ENCODE measurements at places on chromosomes 1 and 21.

DNA sequence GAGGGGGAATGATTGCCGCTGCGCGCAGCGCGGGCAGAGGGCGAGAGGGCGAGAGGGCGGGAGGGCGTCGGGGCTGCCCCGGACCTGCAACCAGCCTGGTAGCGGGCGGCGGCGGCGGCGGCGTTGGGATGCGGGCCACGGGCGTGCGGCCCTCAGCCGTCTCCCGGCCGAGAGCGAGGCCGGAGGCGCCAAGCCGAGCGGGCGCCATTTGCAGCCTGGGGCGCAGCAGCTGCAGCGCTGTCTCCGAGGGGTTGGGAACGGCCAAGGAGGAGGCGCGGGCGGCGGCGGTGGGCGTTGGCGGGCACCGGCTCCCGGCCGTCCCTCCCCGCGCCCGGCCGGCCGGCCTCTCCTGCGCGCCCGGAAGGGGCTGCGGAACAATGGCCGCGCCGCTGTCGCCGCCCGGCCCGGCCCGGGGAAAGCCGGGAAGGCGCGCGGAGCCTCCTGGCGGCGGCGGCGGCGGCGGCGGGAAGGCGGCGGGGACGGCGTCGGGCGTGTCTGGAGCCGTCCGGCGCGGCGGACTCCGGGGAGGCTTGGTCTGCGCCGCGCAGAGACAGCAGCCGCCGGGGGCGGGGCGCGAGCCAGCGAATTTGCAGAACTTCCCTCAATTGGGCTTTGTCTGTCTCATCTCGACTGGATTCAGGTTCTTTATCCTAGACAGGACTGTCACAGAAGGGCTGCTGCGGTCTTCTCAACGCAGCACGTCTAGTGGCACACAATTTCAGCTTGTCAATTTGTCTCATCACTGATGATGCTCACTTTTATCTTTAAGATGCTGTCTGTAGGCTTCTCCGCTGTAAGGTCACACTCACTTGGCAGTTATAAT, 35.7 kb downstream of the ZBTB8B start:
- DNase-seq = peak; percentile 5

- DNase-seq = no peak
Measured at GRCh38 chr1:172107316-172107975, 266.1 kb downstream of the DNM3 start.

DNA sequence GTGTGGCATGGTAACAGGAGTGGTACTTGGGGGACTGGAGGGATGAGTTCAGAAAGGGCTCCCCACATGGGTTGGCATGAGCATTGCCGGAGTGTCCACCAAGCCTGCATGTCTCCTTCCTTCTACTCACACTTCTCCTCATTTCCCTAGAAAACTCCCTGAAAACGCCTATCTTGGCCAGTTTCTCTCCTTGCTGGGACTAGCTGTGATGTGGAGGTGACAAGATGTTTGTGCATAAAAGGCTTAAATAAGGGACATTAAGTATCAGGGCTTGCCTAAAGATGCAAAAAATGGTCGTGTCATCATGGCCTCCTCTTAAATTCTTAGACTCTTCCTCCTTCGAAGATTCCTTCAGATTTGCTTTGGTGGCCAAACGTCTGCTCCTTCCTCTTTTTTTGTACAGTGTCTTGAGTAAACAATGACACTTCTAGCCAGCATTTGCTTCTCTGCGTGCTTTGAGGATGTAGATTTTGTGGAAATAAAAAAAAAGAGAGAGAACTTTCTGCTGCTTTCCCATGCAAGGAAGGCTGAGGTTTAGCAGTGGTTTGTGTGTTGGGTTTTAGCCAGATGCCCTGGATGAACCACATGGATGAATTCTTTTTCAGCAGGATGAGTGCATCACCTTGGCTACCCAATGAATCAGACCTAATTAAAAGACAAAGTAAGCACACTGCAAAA, 239.1 kb upstream of the IRF2BP2 start:
- no peak for DNase-seq

DNA sequence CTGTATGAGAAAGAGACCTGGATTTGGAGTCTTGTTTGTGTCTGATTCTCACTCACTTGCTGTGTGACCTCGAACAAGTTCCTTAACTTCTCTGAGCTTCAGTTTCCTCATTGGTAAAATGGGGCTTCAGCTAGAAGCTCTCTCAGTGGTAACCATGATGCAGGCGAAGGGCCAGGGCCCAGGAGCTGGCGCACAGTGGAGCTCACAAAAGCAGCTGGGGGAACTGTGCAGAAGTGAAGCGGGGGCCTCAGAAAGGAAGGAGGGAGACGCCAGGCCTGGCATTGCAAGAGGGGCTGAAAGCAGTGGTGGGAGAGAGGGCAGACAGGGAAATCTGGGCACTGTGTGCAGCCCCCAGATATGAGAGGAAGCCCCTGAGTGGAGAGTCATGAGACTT, 88.9 kb upstream of the RUNX3 start:
- DNase-seq = no peak

DNA sequence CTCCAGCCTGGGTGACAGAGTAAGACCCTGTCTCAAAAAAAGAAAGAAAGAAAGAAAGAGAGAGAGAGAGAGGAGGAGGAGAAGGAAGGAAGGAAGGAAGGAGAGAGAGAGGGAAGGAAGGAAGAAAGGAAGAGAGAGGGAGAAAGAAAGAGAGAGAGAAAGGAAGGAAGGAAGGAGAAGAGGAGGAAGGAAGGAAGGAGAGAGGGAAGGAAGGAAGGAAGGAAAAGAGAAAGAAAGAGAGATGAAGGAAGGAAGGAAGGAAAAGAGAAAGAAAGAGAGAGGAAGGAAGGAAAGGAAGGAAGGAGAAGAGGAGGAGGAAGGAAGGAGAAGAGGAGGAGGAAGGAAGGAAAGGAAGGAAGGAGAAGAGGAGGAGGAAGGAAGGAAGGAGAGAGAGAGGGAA, 82.2 kb upstream of the ATP1B1 start:
- no peak for DNase-seq

DNA sequence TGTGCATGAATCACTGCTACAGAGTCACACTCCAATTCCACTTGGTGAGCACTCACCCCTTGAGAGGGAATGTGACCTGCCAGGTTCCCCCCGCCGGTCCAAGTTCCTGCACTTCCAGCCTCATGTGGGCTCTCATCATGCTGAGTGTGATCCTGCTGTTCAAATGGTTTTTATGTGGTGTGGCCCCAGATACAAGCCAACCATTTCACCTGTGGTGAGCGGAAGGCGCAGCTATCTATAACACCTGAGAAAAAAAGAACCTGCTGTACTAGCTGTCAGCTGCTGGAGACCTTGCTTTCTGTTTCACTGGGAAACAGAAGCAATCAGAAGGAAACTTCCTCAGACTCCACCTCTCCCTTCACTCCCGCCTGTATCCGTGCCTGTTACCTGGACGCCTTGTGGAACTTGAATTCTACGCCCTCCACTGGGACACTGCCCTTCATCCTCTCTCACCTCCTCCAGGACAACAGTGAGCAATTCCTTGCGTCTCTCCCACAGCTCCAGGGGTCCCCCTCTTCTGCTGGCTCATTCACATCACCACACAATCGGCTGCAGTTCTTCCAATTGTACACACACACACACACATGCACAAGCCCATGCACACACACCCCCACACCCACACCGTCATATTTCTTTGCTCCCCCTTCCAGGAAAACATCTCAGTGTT, 64.4 kb upstream of the RPL11 start:
- DNase-seq = no peak

- no peak for DNase-seq
Measured at GRCh38 chr1:26158908-26159742, at the start of gene FAM110D. TSS of gene FAM110D (plus strand) at chr1:26159079. CDS start at chr1:26161292, 2,213 bp downstream.

DNA sequence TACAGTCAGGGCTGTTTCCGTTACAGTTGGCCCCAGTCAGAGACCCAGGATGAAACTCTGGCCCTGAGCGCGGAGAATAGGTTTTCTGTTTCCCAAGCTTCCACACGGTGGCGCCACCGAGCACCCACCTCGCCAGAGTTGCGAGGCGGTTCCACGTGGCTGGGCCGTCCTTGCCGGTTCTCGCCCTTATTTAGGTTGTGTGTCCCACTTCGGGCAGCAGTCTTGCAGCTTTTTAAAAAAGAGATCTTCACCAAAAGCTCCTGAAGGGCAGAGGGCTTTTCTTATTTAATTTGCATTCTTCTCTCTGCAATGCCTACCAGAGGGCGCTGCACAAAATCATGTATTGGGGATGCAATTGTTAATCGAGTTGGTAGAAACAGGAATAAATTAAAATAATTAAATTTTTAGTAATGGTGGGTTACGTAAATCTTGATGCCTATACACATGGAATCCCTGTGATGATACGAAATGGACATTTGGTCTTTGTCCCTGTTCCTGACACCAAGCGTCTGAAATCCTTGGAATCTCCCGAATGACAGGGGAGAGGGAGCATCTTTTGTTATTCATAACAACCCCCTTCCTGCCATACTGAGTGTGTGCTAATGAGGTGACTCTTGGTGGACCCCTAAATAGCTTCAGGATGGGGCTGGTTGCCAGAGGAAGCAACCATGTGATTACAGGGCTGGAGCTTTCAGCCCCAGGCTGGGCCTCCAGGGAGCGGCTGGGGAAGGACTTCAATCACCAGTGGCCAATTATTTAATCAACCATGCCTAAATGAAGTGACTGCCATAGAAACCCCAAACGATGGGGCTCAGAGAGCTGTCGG, 5.6 kb upstream of the S100A7 start:
- peak; percentile 19 for DNase-seq

DNA sequence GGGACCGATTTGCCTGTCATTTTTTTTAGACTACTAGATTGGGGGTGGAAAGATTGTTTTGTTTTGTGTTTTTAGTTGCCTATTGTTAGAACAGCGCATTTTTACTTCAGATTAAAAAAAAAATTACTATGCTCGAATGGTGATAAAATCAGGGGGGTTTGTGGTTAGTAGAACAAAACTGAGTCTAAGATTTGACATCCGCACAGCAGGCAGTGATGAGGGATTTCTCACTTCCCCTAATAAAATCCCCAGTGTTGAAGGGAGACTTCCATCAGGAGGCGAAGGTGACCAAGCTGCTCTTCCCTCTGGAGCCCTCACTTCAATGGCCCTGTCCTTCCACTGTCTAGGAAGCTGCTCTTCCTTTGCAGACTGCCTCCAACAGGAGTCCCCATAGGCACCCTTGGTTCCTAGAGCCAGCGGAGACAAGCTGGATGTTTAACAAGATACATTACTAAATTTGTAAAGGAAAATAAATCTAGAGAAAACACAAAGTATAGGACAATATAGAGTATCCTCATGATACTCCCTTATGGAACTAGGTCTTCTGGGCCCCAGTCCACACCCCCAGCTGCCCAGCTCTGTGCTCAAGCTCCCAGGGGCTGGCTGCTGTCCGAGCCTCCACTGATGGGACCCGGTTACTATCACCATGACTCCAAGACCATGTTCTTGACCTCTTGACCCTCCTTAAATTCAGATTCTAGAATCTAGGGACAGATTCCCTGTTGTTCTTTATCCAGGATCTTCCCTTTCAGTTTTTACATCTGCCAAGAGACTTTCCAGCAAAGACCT, 31.0 kb downstream of the TENT5C start:
- no peak for DNase-seq

GRCh38 chr1:213192026-213192425, 141.0 kb downstream of the RPS6KC1 start:
- DNase-seq = no peak
